GM23338 (cell line): ENCODE measurements at places on chromosomes 7 and 10.

- no peak for DNase-seq
Observed at GRCh38 chr10:75115137-75115536, 3.7 kb downstream of the SAMD8 start.

GRCh38 chr7:97219237-97219636 lies 101.7 kb downstream of the SDHAF3 start:
- DNase-seq = no peak

- no peak for DNase-seq
Observed at GRCh38 chr10:19993714-19994315, 177.6 kb downstream of the PLXDC2 start.

GRCh38 chr10:102627736-102628293 lies 16.5 kb upstream of the TRIM8 start:
- peak; percentile 89 for DNase-seq
